ENCODE measurements at places on chromosomes 4 and X. TPM values are rescaled to one million over a fixed set of nuclear protein-coding genes. Genes with fewer than 3 reads are reported as not detected.

DNA sequence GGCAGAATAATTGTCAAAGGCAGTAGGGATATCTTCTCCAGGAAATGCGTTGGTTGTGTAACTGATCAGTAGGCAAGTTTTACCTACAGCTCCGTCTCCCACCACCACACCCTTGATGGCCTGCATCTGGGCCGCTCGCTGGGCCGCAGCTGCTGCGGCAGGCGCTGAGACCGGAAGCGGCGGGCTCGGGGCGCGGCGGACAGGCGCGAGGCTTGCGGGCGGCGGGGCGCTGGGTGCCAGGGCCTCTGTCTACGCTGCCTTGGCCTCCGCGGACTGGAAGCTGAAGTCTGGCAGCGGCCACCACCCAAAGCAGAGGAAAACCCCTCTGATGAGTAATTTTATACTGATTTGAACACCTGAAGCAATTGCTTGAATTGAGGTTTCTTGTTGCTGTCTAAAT, 124.2 kb upstream of the ZIC3 start:
- no peak for DNase-seq

GRCh38 chr4:153472122-153473037, 6.2 kb downstream of the TMEM131L start:
- DNase-seq = no peak

DNA sequence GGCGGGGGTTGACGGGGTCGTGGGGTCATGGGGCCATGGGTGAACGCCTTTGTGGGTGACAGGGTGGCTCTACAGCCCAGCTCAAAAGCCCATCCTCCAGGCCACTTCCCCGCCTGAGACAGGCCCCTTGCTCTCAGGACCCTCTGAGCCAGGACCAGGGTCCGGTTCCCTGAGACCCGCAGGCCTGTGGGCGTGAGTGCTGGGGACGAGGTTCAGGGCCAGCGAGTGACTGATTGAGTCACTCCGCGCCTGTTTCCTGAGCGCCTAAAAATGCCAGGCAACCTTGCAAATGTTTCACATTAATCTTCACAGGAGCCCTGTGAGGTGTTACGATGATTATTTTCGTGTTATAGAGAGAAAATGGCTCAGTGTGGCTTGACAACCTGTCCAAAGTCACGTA, 97.8 kb downstream of the ZNF674 start:
- no peak for DNase-seq

DNA sequence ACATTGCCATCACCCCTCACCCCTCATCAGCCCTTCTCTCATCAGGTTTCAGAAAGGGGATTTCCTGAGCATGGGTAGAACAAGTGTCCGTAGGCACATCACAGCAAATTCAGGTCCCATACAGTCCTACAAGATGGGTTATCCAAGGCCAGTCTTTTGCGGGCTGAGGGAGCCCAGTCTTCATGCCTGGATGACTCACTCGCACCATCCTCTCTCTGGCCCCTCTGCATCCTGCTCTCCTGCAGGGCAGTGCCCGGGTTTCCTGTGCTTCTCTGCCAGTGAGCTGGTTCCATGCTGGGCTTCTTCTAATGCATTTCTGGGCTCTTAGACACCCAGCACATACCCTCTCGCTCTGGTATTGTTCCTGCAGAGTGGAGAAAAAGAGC, 7.3 kb upstream of the INTS6L start:
- DNase-seq = no peak

- DNase-seq = no peak
Measured at GRCh38 chrX:66013194-66013816, 26.6 kb downstream of the VSIG4 start.

- DNase-seq = peak; percentile 79
Measured at GRCh38 chrX:153226344-153227185, 47.5 kb downstream of the MAGEA1 start.

DNA sequence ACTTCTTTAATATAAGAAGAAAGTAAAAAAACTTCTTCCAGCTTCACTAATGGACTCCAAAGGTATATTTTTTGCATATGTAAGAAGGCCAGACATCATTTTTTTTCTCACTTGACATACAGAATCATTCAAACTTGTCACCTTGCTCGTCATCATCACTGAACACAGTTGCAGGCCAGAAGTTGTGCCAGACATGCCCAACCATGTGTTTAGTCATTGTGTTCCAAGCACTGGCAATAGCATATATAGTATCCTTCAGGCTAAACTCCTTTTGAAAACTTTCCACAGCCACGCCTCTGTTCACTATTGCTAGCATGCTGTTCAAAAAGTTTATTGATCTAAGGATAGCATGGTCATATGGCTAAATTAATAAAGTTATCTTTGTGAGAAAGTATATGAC, 83.3 kb downstream of the CHIC2 start:
- no peak for DNase-seq

DNA sequence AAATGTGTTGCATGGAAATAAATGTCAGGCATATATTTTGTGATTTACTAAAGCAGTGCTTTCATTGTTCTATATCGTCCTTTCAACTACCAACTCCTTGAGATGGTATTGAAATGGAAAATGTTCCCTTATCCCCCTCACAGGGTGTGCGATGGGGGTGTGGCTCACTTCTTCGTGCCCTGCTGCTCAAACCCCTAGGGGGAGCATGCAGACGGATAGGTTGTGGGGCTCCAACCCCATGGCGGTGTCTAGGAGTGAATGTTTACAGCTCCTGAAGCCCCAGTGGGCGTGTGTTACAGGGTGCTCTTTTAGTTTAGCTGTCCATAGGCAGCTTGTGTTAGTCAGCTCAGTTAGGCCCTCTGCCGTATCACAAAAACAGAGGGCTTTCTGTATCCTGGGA, 287.7 kb upstream of the EMCN start:
- no peak for DNase-seq

GRCh38 chr4:101415962-101416361, 68.6 kb upstream of the PPP3CA start:
- DNase-seq = no peak

DNA sequence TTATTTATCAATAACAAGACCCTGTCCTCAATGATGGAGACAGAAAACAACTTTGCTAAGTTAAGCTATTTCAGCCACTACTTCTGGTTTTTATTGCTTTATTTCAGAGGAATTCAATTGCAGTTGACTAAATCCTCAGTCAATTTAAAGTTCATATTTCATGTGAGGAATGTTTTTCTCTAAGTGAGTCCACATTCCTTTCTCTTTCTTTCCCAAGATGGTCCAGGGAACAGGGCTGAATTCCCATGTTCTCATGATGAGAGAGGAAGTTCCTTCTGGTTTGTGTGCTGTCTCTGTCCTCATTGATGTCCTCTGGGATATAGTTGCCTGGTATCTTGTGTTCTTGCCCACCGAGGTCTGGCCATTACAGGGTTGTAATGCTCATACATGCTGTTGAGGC, 117.2 kb downstream of the SLIT2 start:
- DNase-seq = no peak

GRCh38 chr4:16663732-16664131, 234.7 kb downstream of the LDB2 start:
- DNase-seq = no peak

GRCh38 chrX:129744861-129745321, 6.1 kb downstream of the XPNPEP2 start:
- no peak for DNase-seq

GRCh38 chr4:182245541-182246215, 2.5 kb downstream of the TENM3 start:
- DNase-seq = no peak

- DNase-seq = no peak
Measured at GRCh38 chr4:162891788-162892707, 274.6 kb downstream of the NAF1 start.

BLOC1S4 gene
- total RNA-seq = 10.8 TPM

MFAP3L gene
- total RNA-seq = 4.7 TPM

PAGE4 gene
- total RNA-seq = not detected

NMU gene
- total RNA-seq = 0.81 TPM

BANK1 gene
- total RNA-seq = 9.1 TPM

ETDB gene
- total RNA-seq = not detected

JADE3 gene
- total RNA-seq = 10.6 TPM

ADAM29 gene
- not detected for total RNA-seq

RNF212 gene
- total RNA-seq = 9.8 TPM

CD40LG gene
- 0.92 TPM for total RNA-seq

All from left lung (tissue), 14 donors.